Endodermal cell (in vitro differentiated cells): ENCODE measurements at places on chromosomes 13 and 19.
A peak's percentile ranks its signal among the peaks of the same experiment; 100 is the strongest.

- DNase-seq: no peak
Measured at GRCh38 chr13:99215184-99215830, 14.7 kb downstream of the UBAC2 start.

GRCh38 chr19:14809272-14810057 is 25.5 kb downstream of the OR7A5 start:
- DNase-seq: no peak

DNA sequence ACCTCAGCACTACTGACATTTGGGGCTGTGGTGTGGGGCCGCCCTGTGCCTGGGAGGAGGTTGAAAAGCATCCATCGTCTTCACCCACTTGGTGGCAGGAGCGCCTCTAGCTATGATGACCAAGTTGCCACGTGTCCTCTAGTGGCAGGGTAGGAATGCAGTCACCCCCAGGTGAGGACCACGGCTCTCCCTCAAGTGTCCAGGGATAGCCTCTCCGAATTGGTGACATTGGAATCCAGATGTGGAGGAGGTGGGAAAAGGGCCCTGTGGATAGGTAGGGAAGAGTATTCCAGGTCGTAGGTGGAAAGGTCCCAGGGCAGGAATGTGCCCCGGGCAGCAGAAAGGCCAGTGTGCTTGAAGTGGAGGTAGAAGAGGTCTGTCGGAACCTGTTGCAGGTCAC is 37.6 kb downstream of the ARHGEF18 start:
- peak; percentile 67 for DNase-seq

DNA sequence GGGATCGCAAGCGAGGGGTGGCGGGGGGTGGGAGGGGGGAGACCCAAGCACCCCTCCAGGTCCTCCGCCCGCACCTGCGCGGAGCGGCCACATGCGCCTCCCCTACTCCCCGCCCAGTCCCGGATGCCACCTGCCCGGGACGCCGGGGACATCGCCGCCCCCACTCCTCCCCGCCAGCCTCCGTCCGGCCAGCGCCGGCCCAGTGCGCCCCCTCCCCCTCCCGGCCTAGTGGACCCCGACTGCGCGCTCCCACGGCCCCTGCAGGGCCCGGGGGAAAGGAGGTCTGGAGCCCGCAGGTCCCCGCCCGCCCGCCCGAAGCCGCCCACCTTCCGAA is 263 bp downstream of the RHPN2 start:
- peak; percentile 89 for DNase-seq

GRCh38 chr19:48354332-48354992 is 9.3 kb downstream of the TMEM143 start:
- no peak for DNase-seq

GRCh38 chr19:15313649-15314279 is 18.6 kb downstream of the BRD4 start:
- no peak for DNase-seq

DNA sequence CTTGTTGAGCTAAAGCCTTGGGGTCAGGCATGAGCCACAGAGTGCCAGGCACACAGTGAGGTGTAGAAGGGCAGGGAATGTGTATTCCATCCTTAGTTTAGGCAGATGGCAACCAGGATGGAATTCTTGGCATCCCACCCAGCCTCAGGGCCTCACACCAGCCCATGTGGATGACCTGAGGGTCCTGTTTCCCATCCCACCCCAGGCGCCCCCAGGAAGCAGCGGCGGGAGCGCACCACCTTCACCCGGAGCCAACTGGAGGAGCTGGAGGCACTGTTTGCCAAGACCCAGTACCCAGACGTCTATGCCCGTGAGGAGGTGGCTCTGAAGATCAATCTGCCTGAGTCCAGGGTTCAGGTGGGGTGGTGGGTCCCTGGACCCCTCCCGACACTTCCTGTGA is 14.3 kb downstream of the CRX start:
- no peak for DNase-seq

DNA sequence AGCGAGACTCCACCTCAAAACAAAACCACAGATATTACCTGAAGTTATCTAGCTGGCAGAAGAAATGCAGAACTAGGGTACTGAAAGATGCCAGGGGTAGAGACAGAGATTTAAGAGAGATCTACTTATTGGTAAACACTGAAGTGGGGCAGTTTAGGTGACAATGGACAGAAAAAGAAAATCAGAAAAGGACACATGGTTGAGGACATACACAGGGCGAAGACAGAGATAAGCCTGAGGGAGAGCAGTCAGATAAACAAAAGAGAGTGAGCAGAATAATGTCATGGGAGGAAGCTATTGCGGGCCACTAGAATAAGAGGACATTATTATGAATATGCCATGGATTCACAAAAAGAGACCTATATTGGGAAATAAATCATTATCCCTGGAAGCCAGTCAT is 3.3 kb downstream of the NEK5 start:
- no peak for DNase-seq

GRCh38 chr13:106187101-106187500 is 348.4 kb downstream of the EFNB2 start:
- DNase-seq: no peak

- peak; percentile 99 for DNase-seq
Measured at GRCh38 chr19:50556282-50557008, 11.8 kb downstream of the LRRC4B start.

- peak; percentile 76 for DNase-seq
Measured at GRCh38 chr19:3462991-3463713, 17.2 kb downstream of the SMIM24 start.

DNA sequence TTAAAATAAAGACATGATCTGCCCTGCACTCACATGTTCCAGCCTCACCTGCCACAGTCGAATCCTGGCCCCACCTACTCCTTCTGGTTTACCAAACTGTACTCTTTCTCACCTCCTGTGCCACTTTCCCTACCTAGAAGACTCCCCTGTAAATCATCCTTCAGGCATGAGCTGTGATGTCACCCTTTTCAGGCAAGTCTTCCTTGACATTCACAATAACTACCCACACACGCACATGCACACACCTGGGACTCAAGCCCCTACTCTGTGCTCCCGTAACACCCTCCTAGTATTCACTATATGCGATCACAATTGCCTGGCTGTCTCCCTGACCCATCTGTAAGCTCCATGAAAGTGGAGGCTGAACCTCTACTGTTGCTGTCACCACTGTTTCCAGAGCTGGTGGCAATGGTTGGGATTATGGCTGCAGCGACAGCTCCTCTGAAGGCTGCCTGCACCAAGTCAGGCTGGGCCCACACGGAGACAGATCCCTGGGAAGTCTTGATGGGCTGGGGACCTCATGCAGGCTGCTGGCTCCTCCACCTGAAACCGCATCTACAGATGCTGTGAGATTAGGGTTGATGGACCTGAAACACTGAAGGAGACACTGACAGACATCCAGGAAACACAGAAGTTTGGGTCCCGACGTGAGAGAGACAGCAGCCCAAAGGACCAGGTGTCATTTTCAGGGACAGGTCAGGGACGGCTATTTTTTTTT is 611.1 kb downstream of the UQCRFS1 start:
- peak; percentile 15 for DNase-seq

GRCh38 chr13:45940061-45940460 is 88.5 kb upstream of the SIAH3 start:
- DNase-seq: no peak

- DNase-seq: no peak
Measured at GRCh38 chr19:32649751-32650150, 25.2 kb downstream of the ANKRD27 start.

- DNase-seq: no peak
Measured at GRCh38 chr13:74661851-74662250, 527.6 kb upstream of the KLF12 start.
